ENCODE measurements at places on chromosomes 16 and 17.

GRCh38 chr17:82302991-82303943 is 14.1 kb downstream of the CD7 start:
- peaks cover 8% of the 10 kb centered on the region for H3K27me3 ChIP-seq
- no peak overlapping the region for H3K27ac ChIP-seq
- no peak for DNase-seq
- no peaks in the 10 kb centered on the region for H3K36me3 ChIP-seq
- no peak overlapping the region for H3K4me3 ChIP-seq

- H3K4me1 ChIP-seq = peaks cover 38% of the 10 kb centered on the region
- peak overlapping the region; percentile 95 for H3K27ac ChIP-seq
- peak overlapping the region; percentile 79 for H3K4me3 ChIP-seq
- no peaks in the 10 kb centered on the region for H3K27me3 ChIP-seq
- DNase-seq = no peak
Measured at GRCh38 chr17:40648384-40648968, 858 bp upstream of the SMARCE1 start.

GRCh38 chr17:17141860-17142552 is 64.1 kb downstream of the PLD6 start:
- DNase-seq = peak; percentile 63
- H3K4me3 ChIP-seq = no peak overlapping the region
- H3K27ac ChIP-seq = peak overlapping the region; percentile 37
- peaks cover 12% of the 10 kb centered on the region for H3K36me3 ChIP-seq
- H3K27me3 ChIP-seq = no peaks in the 10 kb centered on the region

DNA sequence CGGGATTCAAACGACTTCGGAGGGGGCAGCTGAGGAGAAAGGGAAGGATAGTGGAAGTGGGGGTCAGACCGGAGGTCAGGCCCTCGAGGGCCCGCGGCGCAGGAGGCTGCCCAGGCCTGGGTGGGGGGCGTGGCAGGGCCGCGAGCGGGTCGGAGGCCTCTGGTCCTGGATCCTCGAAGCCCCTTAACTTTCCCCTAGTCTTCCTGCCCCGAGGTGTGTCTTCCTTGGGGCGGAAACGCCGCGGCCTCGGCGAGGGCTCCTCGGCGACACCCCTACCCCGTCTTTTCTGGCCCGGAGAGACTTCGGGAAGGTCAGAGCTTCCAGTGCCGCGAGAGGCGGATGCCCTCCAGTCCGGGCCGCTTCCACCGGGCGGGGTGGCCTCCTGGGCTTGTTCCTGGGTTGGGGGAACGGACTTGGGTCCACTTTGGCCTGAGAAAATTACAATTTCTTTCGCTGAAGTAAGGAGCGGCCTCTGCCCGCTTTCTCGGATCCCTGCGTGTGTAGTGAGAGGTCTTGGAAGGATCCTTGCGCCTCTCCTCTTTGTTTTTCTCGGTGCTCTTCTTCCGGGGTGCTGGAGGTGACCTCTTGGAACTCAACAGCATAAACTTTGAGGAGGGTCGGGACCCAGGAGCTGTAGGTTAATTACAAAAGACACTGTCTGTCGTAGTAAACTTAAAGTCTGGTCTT is 491 bp downstream of the IST1 start:
- H3K36me3 ChIP-seq = peaks cover 3% of the 10 kb centered on the region
- H3K4me3 ChIP-seq = peak overlapping the region; percentile 96
- H3K27ac ChIP-seq = peak overlapping the region; percentile 99
- H3K27me3 ChIP-seq = no peaks in the 10 kb centered on the region
- peaks cover 18% of the 10 kb centered on the region for H3K4me1 ChIP-seq
- no peak for DNase-seq
